Pancreas (tissue), 10 donors: ENCODE measurements at places on chromosomes 16 and 17. TPM values are rescaled to one million over a fixed set of nuclear protein-coding genes. Genes with fewer than 3 reads are reported as not detected.
A peak's percentile ranks its signal among the peaks of the same experiment; 100 is the strongest.

The TNFRSF17 gene
- polyA plus RNA-seq, result not detected

The ENPP7 gene
- polyA plus RNA-seq, result 0.15 TPM

The SLC38A8 gene
- 0.49 TPM for polyA plus RNA-seq

DNA sequence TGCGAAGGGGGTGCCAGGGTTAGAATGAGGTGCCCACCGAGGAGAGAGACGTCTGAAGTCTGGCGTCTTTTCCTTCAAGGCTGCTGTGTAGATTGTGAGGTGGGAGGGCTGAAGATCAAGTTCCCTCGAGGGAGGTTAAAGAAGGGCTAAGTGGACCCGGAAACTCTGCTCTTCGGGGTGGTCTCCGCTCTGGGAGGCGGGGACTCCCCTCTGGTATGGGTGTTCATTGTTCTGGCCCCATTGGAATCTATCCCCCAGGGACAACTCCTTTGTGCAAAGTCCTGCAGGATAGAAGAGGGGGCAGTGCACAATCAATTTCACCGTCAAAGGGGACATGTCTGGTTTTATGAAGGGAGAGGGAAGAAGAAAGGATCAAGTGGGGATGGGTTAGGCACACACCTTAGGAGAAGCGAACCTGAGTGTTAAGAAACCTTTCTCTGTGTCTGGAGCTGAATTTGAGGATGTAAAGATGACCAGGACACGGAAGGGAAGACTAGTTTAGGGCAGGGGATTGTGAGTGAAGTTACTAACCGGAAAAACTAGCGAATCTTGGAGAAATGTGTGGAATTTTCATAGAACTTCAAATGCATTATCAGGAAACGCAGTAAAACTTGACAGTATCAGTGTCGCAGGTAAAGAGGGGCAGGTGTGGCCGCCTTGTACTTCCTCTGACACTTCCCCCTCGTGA, 809 bp upstream of the RAB34 start:
- no peaks in the 10 kb centered on the region for H3K36me3 ChIP-seq
- peaks cover 11% of the 10 kb centered on the region for H3K4me1 ChIP-seq
- no peaks in the 10 kb centered on the region for H3K27me3 ChIP-seq
- peak overlapping the region; percentile 74 for H3K27ac ChIP-seq
- DNase-seq, result no peak

DNA sequence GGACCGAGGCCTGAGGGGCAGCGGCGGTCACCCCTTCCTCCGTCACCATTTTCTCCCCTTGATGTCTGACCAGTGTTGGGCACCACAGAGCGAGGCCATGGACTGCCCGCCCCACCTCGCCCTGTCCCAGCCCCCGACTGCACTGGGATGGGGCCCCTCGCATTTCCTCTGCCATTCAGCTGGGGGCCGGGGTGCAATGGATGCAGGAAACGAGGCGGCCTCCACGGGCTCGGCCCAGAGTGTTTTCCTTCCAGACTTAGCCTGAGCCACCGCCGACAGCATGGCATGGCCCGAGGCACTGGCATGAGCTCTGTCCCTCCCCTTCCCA, 44.6 kb upstream of the ZC3H18 start:
- no peaks in the 10 kb centered on the region for H3K27me3 ChIP-seq
- no peak overlapping the region for H3K27ac ChIP-seq
- H3K4me1 ChIP-seq, result no peaks in the 10 kb centered on the region
- peaks cover 24% of the 10 kb centered on the region for H3K36me3 ChIP-seq
- no peak overlapping the region for H3K4me3 ChIP-seq

GRCh38 chr17:36837195-36837938, 99.9 kb upstream of the LHX1 start:
- no peaks in the 10 kb centered on the region for H3K36me3 ChIP-seq
- no peaks in the 10 kb centered on the region for H3K27me3 ChIP-seq
- no peaks in the 10 kb centered on the region for H3K4me1 ChIP-seq
- no peak overlapping the region for H3K27ac ChIP-seq

GRCh38 chr16:1958715-1959268, 546 bp upstream of the NDUFB10 start:
- DNase-seq, result peak; percentile 62
- no peak overlapping the region for H3K27ac ChIP-seq
- no peak overlapping the region for H3K4me3 ChIP-seq

DNA sequence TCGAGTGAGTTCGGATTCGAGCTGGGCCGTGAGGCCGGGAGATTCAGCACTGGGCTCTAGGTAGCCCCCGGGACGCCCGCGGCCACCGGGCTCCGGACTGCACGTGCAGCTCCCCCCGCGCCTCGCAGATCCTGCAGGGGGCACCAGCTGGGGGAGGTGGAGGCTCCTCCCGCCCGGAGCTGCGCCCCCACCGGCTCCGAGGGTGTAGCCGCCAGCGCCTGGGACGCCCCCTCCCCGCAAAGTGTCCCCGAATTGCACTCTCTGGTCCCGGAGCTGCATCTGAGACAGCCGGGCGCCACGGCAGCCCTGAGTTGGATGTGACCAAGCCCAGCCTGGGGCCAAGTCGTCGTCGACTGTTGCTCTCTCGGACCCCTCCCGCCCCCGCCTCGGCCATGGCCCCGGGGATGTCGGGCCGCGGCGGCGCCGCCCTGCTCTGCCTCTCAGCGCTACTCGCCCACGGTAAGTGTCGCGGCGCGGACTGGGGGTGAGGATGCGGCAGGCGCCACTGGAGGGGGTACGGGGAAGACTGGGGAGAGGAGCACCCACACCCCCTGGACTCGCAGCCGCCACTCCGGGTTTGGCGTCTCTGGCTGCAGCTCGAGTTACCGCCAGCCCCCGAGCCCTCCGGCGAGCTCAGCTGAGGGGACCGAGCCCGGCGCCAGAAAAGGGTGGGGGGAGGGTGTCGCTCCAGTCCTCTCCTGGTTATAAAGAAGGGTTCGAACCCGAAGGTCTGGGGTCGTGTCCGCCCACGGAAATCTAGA, 1.5 kb downstream of the TMEM132E start:
- no peak overlapping the region for H3K27ac ChIP-seq
- no peak for DNase-seq
- H3K4me1 ChIP-seq, result no peaks in the 10 kb centered on the region
- peaks cover 7% of the 10 kb centered on the region for H3K27me3 ChIP-seq
- peak overlapping the region; percentile 41 for H3K4me3 ChIP-seq

GRCh38 chr17:59828478-59828760, 64.3 kb downstream of the TUBD1 start:
- no peaks in the 10 kb centered on the region for H3K36me3 ChIP-seq
- peak overlapping the region; percentile 83 for H3K27ac ChIP-seq
- no peak overlapping the region for H3K4me3 ChIP-seq
- peaks cover 34% of the 10 kb centered on the region for H3K4me1 ChIP-seq
- no peak for DNase-seq

DNA sequence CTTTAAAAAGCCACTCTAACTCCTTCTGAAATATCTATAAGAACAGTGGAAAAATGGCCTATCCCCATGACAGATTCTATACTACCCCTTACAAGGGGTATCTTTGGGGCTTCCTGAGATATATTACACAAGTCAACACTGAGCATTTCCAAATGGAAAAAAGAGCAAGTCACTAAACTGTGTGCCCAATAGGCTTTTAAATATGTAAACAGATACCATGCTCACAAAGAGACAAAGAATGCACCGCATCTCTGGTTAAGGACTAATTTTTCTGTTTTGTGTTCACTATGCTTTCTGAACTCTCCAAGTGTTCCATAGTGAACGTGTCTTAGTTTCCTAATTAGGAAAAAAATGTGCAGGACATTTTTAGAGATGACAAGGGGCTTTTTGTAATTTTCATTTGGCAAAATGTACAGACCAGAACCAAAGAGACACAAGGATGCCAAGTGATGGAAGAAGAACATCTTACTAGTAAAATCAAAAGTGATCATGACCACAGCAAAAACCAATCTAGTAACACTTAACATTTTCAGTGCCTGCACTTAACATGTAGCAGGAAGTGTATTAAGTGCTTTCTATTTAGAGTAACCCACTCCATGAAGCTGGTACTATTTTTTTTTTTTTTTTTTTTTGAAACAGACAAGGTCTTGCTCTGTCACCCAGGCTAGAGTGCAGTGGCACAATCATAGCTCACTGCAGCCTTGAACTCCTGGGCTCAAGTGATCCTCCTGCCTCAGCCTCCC, 21.5 kb downstream of the MYH11 start:
- no peak overlapping the region for H3K4me3 ChIP-seq
- H3K27ac ChIP-seq, result no peak overlapping the region
- no peak for DNase-seq
- no peaks in the 10 kb centered on the region for H3K36me3 ChIP-seq
- H3K4me1 ChIP-seq, result no peaks in the 10 kb centered on the region

DNA sequence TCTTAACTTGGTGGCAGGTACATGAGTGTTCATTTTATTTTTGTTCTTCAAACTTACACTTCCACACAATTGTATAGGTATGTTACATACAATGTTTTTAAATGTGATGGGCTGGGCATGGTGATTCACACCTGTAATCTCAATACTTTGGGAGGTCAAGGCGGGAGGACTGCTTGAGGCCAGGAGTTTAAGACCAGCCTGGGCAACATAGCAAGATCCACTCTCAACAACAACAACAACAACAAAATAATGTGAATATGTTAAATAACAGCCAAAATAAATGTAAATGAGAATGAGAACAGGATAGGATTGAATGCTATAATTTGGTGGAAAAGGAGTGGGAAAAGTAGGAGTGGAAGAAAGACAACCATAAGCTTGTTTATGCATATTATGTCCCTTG, 2.6 kb downstream of the NSMCE1 start:
- no peak for DNase-seq
- H3K4me3 ChIP-seq, result no peak overlapping the region
- H3K4me1 ChIP-seq, result peaks cover 10% of the 10 kb centered on the region
- no peak overlapping the region for H3K27ac ChIP-seq
- no peaks in the 10 kb centered on the region for H3K36me3 ChIP-seq

The CDK3 gene
- polyA plus RNA-seq, result 34.7 TPM

GRCh38 chr17:17938388-17939107, 33.7 kb downstream of the TOM1L2 start:
- H3K36me3 ChIP-seq, result no peaks in the 10 kb centered on the region
- no peak overlapping the region for H3K27ac ChIP-seq
- no peak for DNase-seq
- H3K4me1 ChIP-seq, result peaks cover 6% of the 10 kb centered on the region
- H3K27me3 ChIP-seq, result no peaks in the 10 kb centered on the region

GRCh38 chr17:49850772-49851386, 3.0 kb upstream of the TAC4 start:
- H3K36me3 ChIP-seq, result no peaks in the 10 kb centered on the region
- H3K4me1 ChIP-seq, result no peaks in the 10 kb centered on the region
- H3K4me3 ChIP-seq, result peak overlapping the region; percentile 22
- no peak overlapping the region for H3K27ac ChIP-seq

DNA sequence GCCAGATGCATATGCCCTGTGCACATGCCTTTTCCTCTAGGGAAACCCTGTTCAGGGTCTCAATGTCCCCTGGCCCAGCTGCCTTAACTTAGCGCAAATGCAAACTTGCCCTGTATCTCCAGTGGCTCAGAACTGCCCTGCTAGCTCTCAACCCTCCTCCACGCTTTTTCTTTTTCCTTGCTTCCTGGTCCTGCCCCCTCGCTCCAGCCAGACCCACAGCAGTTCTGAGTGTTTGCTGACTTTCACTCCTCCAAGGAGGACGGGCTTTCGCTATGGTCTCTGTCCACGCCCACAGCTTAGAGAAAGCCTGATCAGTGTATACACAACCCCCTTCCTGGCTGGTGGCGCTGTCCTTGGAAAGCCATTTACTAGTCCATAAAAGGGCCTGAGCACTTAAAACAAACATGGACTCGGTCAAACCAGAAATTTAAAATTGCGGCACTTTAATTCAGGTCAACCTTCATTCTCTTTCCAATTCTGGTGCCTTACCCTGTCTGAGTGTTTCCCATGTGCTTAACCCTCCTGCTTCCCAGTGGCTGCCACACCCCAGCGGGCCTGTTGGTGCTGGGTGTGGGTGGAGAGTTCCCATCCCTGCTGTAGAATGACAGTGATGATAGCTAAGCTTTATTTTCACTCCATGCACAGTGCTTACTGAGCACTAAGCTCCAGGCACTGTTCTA, 15.6 kb upstream of the TMEM98 start:
- peaks cover 18% of the 10 kb centered on the region for H3K4me1 ChIP-seq
- peak; percentile 89 for DNase-seq
- no peaks in the 10 kb centered on the region for H3K27me3 ChIP-seq
- H3K27ac ChIP-seq, result peak overlapping the region; percentile 86

GRCh38 chr17:49352587-49353154, 9.4 kb downstream of the ZNF652 start:
- no peak overlapping the region for H3K4me3 ChIP-seq
- H3K27ac ChIP-seq, result no peak overlapping the region
- H3K4me1 ChIP-seq, result peaks cover 11% of the 10 kb centered on the region
- no peak for DNase-seq
- H3K36me3 ChIP-seq, result no peaks in the 10 kb centered on the region

The FAM20A gene
- polyA plus RNA-seq, result 8.0 TPM

DNA sequence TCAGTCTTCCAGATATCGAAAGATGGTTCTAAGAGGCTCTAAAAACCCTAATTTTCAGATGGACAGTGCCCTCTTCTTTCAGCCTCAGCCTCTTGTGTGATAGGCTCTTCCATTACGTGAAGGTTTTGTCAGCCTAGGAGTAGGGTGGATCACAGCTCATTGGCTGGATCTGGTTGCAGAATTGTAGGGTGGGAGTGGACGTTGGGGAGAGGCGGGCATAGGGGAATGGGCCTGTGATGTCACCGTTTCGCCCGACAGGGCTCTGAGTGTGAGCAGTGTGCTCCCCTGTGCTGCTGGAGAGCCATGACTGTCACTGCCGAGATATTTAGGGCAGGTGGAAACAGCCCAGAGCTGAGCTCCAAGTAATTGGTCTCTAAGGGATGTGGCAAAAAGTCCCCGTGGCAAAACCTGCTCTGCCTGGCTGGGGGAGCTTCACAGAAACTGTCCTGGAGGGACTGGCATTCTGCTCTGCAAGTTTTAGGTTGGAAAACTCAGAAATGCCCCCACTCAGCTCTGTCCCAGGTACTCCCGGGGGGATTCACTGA, 6.2 kb upstream of the WFIKKN1 start:
- no peak for DNase-seq
- peaks cover 11% of the 10 kb centered on the region for H3K36me3 ChIP-seq
- H3K4me1 ChIP-seq, result no peaks in the 10 kb centered on the region
- H3K4me3 ChIP-seq, result no peak overlapping the region
- H3K27me3 ChIP-seq, result no peaks in the 10 kb centered on the region
